ENCODE measurements at places on chromosomes 13 and 19.

DNA sequence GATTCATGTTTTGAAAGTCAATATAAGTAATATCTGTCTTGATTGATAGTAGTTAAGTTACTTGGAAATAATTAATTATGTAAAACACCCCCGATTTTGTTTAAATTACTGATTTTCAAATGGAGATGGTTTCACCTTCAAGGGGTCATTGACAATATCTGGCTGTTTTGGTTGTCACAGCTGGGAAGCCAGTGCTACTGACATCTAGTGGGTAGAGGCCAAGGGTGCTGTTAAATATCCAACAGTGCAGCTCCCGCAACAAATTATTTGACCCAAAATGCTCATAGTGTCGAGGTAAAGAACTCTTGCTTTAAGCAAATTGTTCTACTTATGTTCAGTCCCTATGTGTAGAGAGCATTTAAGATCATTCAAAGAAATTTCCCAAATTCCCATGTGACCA, 50.6 kb upstream of the PCDH20 start:
- no peak for DNase-seq

DNA sequence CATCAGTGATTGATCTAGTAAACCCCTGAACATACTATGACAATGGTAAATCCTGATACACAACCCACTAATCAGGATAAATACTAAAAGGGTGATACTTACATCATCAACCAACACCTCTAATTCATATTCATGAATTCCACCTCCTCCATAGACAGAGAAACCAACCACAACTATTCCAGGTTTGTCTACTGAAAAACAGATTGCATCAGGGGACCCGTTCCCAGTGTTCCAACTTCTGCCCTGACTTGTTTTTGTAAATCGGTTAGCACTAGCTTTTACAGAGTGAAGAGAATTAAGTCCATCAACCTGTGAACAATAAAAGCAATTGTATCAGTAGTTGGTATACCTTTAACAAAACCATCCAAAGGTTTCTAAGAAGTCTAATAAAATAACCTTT, 149.2 kb downstream of the MYCBP2 start:
- no peak for DNase-seq

- DNase-seq, result no peak
Measured at GRCh38 chr13:102405499-102406100, 3.8 kb upstream of the FGF14 start.

DNA sequence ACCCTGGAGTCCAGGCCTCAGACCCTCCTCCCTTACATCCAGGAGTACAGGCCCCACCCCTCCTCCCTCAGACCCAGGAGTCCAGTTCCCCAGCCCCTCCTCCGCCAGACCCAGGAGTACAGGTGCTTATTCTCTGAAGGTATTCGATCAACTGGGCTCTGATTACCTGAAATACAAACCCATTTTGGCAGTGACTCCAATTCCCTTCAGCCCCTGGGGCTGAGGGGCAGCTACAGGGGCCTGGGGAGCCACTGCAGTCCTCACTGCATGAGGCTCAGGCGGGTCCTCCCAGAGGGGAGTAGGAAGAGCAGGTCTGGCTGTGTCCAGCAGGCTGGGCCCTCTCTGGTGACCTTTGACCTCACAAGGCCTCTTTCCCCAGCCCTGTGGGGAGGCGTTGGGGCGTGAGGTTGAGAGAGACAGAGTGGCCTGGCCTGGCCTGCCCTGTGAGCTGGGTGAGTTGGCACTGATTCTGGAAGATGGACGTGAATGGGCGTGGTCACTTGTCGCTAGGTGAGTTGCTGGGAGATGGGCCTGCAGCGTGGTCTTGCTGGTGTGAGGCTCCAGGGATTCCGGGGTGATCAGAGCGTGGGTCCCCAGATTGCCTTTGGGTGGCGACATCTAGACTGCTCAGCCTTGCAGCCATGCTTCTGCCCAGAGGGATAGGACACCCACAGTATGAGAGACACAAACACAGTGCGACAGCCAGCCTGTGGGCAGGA, 3.1 kb downstream of the BCAT2 start:
- DNase-seq, result no peak

DNA sequence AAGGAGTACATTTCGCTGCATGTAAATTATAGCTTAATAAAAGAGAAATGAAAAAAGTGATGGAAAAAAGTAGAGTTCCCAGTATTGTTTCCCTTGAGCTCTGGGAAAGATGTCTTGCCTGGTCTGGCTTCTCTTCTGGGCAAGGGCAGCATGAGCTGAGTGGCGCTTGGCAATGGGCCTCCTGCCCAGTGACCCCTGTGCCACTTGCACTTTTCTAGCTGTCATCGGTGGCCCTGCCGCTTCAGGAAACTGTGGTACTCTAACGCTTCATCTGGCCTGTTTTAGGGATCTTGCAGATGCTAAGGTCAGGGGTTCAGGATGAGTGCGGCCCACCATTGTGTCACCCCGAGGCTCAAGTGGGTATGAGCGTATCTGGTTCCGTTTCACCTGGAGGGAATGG, 161.4 kb downstream of the MTUS2 start:
- no peak for DNase-seq

DNA sequence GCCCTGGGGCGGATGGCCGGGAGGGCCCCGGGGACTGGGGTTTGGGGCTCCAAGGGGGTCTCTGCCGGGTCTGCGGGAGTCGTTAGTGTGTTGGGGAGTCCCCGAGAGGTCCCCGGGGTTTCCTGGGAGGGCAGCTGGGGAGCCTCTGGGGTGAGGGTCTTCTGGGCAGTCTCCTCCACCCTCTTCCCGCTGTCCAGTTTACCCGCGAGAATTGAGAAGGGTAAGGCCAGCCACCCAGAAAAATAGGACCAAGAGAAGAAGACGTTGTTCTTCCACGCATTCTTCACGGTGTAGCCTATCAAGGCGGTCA, 1.0 kb upstream of the ETFB start:
- no peak for DNase-seq

DNA sequence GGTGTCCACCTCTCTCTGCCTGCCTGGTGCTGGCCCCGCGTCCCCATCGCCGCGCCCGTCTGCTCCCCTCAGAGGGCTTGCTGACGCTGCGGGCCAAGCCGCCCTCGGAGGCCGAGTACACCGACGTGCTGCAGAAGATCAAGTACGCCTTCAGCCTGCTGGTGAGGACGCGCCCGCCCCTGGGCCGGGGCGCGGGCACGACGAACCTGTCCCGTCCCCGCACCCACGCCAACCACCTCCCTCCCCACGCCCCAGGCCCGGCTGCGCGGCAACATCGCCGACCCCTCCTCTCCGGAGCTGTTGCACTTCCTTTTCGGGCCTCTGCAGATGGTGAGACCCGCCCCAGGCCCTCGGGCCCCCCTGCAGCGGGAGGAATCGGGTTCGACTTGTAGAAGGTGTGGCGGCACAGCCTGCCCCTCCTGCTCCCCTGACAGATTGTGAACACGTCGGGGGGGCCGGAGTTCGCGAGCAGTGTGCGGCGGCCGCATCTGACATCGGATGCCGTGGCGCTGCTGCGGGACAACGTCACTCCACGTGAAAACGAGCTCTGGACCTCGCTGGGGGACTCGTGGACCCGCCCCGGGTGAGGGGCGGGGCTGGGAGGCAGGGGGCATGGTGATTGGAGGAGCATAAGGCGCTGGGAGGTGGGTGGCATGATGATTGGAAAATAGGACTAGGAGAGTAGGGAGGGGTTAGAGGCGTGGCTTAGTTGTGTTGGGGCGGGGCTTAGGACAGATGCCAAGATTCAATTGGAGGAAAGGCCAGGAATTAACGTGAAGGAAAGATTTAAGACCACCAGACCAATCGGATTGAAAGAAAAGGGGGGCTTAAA, 6.6 kb downstream of the EPS8L1 start:
- DNase-seq, result no peak

GRCh38 chr13:43483930-43484329, 302.8 kb downstream of the ENOX1 start:
- DNase-seq, result no peak

All from stimulated activated CD8-positive, alpha-beta memory T cell treated with anti-CD3 and anti-CD28 coated beads, Interleukin-15, amount 100 ng/mL, for 24 hours (primary cell).